ENCODE measurements at places on chromosomes 2 and 18.

DNA sequence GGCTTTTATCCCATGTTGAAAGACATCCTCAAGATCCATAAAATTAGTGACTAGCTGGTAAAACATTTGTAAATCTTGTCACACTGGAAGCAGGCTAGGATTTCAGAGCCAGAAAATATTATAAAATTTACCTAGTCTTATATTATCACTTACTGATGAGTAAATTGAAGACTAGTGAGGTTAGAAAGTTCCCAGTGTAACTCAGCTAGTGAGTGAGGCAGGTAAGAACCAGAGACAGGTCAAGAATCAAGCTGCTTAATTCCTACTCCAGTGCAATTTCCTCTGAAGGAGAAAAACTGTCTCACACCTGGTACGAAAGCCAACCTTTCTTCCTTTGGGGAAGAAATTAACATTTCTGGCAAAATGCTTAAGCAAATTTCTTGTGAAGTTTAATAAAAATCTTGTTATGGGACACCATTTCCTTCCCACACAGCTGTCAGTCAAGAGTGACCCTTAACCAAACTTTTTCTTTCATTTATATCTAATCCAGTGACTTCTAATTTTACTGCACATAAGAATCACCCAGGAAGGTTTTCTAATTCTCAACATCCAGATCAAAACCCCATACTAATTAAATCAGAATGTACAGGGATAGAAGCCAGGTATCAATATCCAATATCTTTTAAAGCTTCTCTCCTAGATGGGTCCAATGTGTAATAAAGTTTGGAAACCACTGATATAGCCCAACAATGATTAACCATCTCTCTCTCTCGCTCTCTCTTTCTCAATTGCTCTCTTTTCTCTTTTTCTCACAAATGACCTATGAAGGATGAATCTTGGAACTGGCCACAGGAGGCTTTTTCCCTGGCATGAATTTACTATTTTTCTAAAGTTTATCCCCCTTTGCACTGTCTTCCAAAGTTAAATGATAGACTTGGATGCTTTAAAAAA lies 264.3 kb upstream of the SLC39A10 start:
- DNase-seq, result no peak

GRCh38 chr2:83112858-83113257 lies 1346.2 kb downstream of the SUCLG1 start:
- DNase-seq, result no peak

DNA sequence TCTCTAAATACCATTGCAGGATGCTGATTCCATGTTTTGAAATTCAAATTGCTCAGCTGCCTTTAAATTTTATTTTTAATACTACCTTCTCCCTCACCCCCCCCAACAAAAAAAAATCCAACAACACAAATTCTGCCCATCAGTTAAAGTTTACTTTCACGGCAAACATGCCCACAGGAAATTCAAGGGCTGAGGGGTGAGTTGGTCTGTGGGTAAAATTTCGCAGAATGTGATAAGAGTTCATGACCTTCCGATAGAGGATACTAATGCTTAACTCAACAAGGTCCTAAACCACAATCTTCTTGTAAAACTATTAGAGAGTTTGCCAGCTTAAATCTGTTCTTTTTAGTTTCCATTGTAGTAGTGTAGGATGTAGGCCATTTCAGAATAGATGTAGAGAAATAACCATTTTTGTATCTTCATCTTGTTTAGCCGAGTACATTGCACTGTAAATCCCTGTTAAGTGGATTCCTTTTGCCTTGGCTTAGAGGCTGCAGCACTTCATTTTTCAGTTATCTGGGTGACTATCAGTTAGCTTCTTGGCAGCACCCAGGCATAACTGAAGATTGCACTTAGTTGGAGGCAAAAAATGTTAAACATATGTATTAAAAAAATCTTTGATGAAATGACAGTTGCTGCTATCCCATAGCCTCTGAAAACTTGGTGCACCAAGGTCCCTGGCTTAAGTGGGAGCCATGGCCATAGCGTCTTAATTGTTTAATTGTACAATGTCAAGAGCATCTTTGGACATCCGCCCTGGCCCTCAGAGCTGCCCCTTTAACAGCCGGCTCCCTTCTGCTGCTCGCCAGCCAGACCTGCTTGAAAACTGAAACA lies 232.3 kb downstream of the HAUS1 start:
- no peak for DNase-seq

DNA sequence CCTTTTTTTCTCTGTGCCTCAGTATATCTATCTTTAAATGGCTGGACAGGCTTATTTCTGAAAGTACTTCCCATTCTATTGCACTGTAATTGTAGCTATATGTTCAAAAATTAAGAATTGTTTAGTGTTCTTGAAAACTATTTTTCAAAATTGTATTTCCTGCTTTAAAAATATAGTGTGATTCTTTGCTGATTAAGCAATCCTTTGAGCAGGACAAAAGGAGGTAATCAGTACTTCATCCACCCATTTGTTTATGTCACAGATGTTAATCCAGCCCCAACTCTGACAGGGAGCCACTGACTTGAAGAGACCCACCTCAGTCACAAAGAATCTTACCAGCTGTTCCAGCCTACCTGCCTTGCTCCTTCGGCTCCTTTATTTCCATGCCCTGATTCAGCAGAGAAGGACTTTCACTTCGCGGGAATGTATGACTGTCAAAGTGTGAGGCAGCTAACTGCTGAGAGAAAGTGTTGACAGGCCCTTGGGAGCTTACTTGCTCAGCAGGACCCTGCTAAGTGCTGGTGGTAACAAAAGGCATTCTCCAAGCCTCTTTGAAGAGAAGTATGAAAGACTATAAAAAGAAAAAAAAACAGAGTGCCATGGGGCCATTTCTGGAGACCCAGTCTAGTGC lies 393.3 kb upstream of the CYRIA start:
- DNase-seq, result no peak

GRCh38 chr2:8217468-8218030 lies 464.3 kb upstream of the ID2 start:
- no peak for DNase-seq

GRCh38 chr2:97755491-97755890 lies 42.1 kb downstream of the ZAP70 start:
- no peak for DNase-seq

All from NCI-H1417 treated with DMSO at 0.1 percent for 48 hours (cell line).